Activated effector memory CD4-positive, alpha-beta T cell treated with anti-CD3 and anti-CD28 coated beads, Interleukin-2, amount 50 U/mL, for 16 hours (primary cell): ENCODE measurements at places on chromosomes 1 and 21.
A peak's percentile ranks its signal among the peaks of the same experiment; 100 is the strongest.

DNA sequence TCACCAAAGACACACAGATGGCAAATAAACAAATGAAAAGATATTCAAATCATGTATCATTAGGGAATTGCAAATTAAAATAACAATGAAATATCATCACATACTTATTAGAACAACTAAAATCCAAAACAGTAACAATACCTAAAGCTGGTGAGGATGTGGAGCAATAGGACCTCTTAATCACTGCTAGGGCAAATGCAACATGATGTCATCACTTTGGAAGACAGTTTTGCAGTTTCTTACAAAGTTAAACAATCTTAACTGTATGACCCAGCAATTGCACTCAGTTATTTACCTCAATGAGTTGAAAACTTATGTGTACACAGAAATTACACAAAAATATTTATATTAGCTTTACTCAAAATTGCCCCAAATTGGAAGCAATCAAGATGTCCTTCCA, 47.3 kb downstream of the SELENOF start:
- no peak for DNase-seq

DNA sequence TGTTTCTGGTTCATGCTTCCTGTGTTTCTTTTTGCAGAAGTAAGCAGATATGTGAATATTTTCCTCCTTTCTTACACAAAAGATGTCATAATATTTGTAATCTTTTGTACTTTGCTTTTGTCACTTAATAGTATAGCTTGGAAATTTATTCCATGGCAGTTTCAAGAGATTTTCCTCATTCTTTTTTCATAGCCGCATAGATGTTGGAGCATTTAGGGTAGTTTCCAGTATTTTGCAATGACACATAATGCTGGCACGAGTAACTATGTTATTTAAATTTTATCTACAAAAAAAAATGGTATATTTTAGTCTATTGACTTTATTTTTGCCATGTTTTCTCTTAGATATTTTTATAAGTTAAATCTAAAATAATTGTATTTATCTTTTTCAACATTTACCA, 40.7 kb downstream of the AGO3 start:
- DNase-seq, result no peak

- DNase-seq, result no peak
Measured at GRCh38 chr1:96538883-96539282, 182.7 kb upstream of the PTBP2 start.

DNA sequence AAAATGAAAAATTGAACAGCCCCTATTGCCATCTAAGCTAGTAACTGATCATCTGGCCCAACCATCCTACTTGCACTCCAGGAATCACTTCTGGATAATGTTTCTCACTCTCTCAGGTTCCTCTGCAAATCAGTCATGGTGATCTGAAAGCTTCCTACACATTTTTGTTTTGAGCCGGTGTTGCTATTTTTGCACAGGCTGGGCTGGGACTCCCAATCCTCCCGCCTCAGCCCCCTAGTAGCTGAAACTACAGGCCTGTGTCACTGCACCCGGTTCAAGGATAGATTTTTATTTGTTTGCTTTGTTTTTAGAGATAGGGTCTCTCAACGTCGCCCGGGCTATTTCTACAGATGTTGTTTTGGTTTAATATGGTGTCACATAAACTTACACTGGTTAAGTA, 40.5 kb upstream of the HMCN1 start:
- no peak for DNase-seq

DNA sequence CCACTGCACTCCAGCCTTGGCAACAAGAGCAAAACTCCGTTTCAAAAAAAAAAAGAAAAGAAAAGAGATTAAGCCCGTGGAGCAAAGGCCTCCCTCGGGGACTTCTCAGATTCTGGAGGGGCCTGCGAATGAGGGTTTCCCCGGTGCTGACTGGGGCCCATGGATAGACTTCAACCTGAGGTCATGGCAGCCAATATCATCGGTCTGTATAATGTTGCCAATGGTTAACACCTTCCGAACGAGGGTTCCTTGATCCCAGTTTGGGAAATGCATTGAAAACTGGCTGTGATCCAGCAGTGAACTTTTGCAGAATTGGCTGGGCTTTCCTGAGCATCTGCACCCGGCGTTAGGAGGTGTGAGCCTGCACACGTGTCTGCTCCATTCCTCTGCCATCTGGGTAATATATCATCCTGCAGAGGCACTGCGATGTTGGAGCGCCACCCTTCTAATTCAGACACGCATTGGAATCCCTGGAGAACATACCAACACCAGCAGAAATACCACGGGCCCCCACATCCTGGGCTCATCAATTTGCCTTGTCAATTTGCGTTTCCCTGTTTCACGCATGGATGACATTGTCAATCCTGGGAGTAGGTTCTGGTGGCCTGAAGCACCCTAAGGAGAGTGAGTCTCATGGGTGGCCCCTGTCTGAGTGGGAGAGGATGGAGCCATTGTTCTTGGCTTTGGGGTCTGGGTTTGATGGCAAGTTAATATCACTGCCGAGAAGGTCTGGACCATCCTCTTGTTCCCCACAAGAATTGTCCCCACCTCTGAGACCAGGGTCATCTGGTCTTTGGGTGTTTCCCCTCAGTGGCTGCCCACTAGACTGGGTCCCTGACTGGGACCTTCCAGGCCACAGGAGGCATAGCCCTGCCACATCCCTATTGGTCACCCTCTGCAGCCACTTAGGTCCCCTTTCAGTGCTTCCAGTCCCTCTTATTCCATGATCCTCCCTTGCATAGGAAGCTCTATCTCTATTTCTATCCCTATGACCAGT, 441.0 kb downstream of the PTPRU start:
- DNase-seq, result no peak

DNA sequence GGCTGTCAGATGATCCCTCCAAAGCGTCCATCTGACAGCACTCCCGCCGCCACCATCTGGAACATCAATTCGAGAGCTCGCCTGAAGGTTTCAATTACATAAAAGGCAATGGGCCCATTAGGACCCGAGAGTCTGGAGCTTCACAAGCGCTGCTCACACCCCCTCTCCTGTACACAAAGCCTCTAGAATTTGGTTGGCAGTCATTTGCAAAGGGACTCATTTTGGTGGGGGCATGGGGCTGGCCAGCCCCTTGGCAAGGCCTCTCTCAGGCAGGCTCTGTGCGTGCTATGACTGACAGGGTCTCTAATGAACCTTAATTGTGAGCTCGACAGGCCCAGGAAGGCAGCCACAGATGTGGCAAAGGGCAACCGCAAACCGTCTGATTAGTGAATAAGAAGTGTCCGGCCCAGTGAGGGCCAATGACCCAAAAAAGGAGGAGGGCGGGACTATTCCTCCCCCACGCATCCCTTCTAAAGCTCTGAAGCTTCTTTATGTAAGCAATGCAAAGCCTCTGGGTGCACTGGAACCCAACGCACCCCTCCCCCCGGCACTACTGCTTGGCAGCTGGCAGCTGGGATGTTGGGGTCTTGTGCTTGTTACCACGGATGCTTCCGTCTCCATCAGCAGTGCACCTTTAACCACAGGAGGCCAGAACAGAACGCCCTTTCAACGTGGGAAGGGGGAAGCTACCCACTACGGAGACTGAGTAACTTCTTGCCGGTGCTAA, 79.4 kb downstream of the CAPZB start:
- no peak for DNase-seq

DNA sequence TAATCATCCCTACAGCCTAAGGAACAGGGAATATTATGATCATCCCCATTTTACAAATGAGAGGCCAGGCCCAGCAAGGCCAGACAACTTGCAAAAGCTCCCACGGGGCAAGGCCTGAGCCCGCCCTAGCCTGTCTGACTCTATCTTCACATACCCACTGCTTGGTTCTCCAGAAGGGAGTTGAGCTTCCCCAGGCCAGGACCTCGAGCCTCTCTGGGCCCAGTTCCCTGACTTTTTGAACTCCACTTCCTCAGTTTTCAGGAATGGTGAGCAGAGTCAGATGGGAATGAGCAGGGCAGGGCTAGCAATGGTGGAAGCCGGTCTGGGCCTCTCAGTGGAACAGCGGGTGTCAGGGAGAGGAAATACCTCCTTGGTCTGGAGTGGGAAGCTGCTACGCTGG, 39.3 kb downstream of the CACNA1S start:
- DNase-seq, result no peak

GRCh38 chr1:183030053-183030452, 6.8 kb downstream of the LAMC1 start:
- no peak for DNase-seq

DNA sequence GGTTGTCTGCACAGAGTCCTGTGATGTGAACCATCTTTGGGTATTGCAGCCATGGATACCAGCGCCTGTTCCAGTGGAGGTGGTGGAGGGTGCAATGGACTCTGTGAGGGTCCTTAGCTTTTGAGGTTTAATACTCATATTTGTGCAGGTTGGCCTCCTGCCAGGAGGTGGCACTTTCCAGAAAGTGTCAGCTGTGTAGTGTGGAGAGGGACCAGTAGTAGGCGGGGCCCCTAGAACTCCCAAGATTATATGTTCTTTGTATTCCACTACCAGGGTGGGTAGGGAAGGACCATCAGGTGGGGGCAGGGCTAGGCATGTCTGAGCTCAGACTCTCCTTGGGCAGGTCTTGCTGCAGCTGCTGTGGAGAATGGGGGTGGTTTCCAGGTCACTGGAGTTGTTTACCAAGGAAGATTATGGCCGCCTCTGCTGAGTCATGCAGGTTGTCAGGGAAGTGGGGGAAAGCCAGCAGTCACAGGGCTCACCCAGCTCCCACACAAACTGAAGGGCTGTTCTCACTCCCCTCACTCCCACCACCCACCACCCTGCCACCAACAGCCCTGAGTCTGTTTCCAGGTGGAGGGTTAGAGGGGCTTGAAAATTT, 31.2 kb upstream of the ZNF678 start:
- no peak for DNase-seq

- DNase-seq, result no peak
Measured at GRCh38 chr21:18602711-18603110, 199.1 kb upstream of the TMPRSS15 start.

DNA sequence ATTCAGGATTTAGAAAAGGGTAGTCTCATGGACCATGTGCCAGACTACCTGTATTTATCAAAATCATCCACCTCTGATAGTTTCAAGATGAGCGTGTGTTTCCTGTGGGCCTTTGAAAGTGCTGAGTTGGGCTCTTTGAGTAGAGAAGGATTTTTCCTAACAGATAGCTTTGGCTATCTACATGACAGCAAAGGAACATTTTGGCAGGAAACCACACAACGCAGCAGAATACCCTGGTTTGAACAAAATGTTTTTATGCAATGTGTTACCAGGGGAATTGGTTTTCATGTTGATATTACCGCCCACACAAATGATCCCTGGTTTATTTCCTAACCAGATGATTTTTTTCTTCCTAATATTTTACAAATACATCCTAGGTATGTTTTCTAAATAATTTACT, 431.4 kb downstream of the NEGR1 start:
- DNase-seq, result no peak

DNA sequence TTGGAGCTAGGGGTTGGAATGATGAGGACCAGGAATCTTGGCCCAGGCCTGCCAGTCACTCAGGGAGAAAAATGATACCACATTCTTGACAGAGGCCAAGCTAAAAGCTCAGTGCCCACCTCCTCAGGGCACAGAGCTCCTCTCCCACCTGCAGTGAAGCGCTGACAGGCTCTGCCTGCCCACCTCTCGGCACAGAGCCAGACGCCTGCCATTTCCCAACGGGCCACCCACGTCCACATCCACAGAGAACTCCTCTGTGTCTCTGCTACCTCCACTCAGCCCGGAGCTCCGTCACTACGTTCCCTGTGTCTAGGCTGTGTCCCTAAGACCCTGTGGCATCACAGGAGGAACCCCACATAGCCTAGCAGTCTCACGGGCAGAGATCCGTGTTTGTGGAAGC, 60.8 kb downstream of the MRPL37 start:
- no peak for DNase-seq

DNA sequence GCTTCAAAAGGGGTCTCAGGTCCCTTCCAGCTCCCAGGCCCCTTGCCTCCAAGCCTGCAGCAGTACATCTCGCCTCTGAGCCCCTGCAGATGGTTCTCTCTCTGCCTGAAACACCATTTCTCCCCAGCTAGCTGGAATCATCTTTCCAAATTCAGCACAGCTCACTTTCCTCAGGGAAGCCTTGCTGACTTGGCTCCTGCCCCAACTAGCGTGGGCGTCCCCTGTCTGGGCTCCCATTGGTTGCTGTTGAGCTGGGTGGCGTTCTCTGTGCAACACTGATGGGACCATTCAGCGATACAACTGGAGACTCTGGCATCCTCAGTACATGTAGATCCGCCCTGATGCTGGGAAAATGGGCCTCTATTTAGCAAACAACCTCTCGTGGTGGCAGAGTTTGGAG, 141.3 kb upstream of the IGSF21 start:
- no peak for DNase-seq

DNA sequence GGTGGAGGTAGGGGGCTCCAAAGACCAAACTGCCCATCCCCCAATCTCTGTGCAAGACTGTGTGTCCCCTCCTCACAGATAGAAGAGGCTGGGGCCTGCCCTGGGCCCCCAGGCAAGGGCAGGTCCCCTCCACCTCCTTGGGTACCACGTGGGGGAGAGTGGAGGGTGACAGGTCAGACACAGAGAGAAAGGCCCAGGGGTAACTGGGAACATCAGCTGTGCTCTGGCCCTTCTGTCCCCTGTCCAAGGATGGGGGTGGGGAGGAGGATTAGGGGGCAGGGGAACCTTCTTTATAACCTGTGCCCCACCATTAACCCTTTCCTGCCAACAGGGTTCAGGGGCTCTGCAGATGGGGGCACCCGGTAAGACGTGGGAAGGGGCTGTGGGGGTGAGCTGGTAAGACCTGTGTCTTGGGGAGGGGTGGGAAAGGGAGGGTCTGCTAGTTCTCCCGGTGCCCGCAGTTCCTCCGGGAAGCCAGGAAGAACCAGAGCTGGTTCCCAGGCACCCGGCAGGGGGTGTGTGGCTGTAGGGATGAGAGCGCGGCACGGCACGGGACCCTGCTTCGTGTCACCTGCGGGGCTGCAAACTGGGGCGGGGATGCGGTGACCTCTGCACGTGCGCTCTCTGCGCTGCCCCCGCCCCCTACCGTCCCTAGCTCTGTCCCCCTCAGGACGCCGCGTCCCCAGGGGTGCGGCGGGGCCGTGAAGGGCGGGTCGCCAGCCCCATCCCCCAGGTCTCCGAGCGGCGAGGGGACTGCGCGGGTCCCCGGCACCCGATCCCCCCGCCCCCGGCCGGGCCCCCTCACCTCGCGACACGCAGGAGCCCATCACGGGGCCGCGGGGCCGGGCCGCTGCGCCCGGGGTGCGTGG, 601 bp downstream of the FAM131C start:
- DNase-seq, result no peak

- peak; percentile 81 for DNase-seq
Measured at GRCh38 chr1:1889847-1890505, 911 bp downstream of the GNB1 start.
